H1 (cell line): ENCODE measurements at places on chromosomes 16 and 17. TPM values are rescaled to one million over a fixed set of nuclear protein-coding genes. Genes with fewer than 3 reads are reported as not detected.

HS3ST3B1 gene
- 14.0 and 14.4 TPM in 2 replicates for total RNA-seq

DNA sequence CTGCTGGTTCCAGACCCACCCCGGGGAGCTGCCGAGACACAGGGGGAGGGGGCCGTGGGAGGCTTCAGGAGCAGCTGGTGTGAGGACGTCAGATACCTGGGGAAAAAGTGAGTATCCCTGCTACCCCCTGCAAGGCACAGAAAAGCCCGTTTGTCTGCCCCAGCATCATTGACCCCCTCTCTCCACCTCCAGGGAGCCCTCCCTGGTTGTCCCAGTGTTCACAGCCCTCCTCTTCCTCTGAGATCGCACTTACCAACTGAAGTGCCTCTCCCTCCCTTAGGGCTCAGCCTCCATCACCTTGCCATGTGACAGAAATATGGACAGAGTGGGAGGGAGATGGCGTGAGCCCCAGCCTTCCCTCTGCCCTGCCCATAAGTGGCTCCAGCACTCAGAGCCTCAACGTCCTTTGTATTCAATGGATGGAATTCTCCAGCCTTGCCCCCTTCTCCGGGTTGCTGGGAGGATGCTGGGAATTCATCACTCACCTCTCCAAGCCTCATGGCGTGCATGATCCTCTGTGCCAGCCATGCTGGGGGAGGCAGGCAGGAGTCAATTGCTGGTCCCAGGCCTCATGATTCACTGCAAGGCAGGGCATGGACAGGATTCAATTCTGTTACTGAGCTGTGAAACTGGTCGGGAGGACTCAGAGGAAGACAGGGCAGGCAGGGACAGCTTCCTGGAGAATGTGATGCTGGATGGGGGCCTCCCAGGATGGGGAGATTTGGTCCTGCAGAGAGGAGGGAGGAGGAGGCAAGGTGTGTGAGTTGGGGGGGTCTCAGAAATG lies 14.6 kb downstream of the SPNS3 start:
- no peaks in the 10 kb centered on the region for H3K4me1 ChIP-seq
- H3K27ac ChIP-seq = no peak overlapping the region
- no peak overlapping the region for H3K4me3 ChIP-seq
- H3K36me3 ChIP-seq = no peaks in the 10 kb centered on the region

KLHL10 gene
- total RNA-seq = 0.19 TPM in 1 of 2 replicates, not detected in the other

CSF3 gene
- not detected in 2 replicates for total RNA-seq

- no peaks in the 10 kb centered on the region for H3K4me1 ChIP-seq
- no peaks in the 10 kb centered on the region for H3K27me3 ChIP-seq
- peak; percentile 49 for DNase-seq
- no peak overlapping the region for H3K27ac ChIP-seq
- no peak overlapping the region for H3K4me3 ChIP-seq
- no peaks in the 10 kb centered on the region for H3K36me3 ChIP-seq
Observed at GRCh38 chr16:62077998-62078397, 41.8 kb upstream of the CDH8 start.

DNA sequence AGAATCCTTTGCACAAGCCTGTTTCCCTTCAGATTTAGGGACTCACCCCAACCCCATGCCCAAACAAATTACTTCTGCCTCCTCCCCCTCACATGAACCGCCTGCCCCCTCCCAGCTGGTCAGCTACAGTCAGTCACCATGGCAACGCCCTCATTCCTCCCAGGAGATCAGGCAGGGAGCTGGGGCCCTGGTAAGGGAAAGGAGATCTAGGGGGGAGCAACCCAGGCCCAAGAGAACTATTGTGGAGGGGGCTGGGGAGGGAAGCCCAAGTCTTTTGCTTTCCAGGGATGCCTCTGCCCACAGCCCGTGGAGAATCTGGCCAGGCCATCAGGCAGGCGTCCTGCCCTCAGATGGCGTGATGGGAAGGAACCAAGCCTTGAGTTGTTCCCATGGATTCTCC lies 2.8 kb downstream of the FAM171A2 start:
- no peak for DNase-seq
- no peaks in the 10 kb centered on the region for H3K27me3 ChIP-seq
- no peak overlapping the region for H3K27ac ChIP-seq
- peak overlapping the region; percentile 36 for H3K4me3 ChIP-seq
- H3K36me3 ChIP-seq = peaks cover 6% of the 10 kb centered on the region; the same call in 1 of the 2 replicates

DNA sequence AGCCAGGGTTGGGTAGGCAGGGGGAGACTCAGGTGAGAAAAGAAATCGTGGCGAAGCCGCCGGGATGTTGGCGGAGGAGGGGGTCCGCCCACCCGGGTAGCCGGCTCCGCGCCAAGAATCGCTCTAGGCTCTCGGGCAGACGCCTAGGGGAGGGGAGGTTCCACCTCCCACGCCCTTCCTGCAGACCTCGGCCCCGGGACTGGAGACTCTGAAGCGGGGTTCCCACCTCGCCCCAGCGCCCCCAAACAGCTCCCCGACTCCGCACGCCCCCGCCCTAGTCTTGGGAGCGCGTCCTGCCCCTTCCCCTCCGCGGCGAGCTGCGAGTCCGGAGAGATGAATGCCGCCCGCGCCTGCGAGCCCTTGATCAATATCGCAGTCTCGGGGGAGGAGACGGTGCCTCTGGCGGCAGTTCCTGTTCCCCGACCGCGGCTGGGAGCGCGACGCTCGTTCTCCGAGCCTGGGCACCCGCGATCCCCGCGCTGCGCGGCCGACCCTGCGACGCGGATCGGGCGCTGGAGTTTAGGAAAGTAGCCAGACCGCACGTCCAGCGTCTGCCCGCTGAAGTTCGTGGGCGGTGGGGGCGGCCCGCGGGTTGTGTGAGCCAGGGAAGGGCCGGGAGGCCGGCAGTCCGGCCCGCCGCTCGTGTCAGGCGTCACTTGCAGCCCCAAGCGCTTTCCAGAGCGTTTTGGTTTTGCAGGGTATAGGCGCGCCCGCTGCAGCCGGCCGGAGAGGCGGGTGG lies 790 bp downstream of the CRHR1 start:
- peak overlapping the region; percentile 48 for H3K4me3 ChIP-seq
- H3K27ac ChIP-seq = no peak overlapping the region
- DNase-seq = peak; percentile 80

CYB561 gene
- total RNA-seq = 23.4 and 26.0 TPM in 2 replicates

DNA sequence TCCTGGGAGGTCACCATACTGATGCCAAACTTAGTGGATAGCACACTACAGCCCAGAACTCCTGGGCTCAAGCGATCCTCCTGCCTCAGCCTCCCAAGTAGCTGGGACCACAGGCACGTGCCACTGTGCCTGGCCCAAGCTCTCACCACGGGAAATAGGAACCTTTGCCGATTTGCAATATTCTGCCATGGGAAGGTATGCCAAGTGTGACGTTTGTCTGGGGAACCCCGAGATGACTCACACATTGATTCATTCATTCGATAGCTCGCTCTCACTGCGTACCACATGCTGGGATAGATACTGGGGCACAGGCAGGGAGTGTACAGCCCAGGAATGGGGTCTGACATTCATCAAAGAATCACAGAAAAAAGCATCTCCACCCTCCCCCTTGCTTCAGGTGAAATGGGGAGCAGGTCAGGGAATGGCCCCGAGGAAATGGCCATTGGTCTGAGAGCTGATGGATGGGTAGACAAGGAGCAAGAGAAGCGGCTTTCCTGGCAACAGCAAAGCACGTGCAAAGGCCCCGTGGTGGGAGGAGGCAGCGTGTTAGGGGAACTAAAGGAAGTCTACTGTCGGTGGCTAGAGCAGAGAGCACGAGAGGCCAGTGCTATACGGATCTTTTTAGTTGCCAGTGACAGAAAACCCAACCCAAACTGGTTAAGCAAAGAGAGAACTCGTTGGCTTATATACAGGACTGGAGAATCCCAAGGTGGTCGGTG lies 44.1 kb downstream of the DNAH17 start:
- no peak overlapping the region for H3K27ac ChIP-seq
- no peak overlapping the region for H3K4me3 ChIP-seq
- H3K36me3 ChIP-seq = no peaks in the 10 kb centered on the region
- no peak for DNase-seq
- no peaks in the 10 kb centered on the region for H3K4me1 ChIP-seq

DNA sequence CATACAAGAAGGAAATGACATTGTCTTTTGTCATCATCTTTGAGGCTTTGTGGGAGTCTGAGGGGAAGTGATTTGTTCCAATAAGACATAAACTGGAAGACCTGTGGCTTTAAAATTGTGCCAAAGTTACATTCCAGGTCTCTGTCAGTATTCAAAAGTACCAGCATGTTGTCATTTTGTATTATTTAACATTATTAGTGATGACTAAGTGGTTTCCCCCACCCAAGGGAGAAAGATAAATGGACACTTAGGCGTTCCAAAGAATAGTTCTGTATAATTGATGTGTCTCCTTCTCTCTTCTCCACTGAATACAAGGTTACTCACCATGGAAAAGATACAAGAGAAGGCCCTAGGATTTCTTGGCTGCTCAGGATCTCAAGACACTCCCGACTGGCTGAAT lies 3.8 kb downstream of the CFAP97D1 start:
- no peak overlapping the region for H3K4me3 ChIP-seq
- DNase-seq = no peak
- H3K27ac ChIP-seq = no peak overlapping the region
- no peaks in the 10 kb centered on the region for H3K27me3 ChIP-seq
- H3K4me1 ChIP-seq = no peaks in the 10 kb centered on the region

DNA sequence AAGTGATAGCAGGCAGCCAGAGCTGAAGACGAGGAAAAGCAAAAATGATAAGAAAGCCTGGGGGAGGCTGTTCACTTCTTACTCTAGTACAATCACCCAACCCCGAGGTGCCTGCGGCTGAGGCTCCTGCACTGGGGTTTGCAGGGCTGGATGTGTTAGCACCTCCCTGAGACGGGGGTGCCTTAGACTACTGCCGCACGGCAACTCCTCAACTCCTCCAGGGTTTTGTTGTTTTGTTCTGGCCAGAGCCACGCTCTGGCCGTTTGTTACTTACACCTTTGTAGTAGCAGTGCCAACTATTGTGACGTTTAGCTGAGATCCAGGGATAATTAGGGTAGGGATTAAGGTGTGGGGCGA lies 51.5 kb downstream of the LDHD start:
- H3K27ac ChIP-seq = no peak overlapping the region
- peaks cover 8% of the 10 kb centered on the region; the same call in 1 of the 2 replicates for H3K4me1 ChIP-seq
- no peaks in the 10 kb centered on the region for H3K27me3 ChIP-seq
- DNase-seq = no peak

- no peak overlapping the region for H3K27ac ChIP-seq
- H3K36me3 ChIP-seq = no peaks in the 10 kb centered on the region
Observed at GRCh38 chr16:4328046-4328781, 12.3 kb downstream of the GLIS2 start.

- peak; percentile 65 for DNase-seq
- no peak overlapping the region for H3K4me3 ChIP-seq
- no peaks in the 10 kb centered on the region for H3K36me3 ChIP-seq
- H3K27me3 ChIP-seq = no peaks in the 10 kb centered on the region
- H3K27ac ChIP-seq = no peak overlapping the region
Observed at GRCh38 chr17:48960834-48961515, 7.4 kb downstream of the GIP start.

GRCh38 chr16:54986409-54986808 lies 55.7 kb downstream of the IRX5 start:
- H3K4me1 ChIP-seq = peaks cover 9% of the 10 kb centered on the region
- DNase-seq = no peak
- H3K4me3 ChIP-seq = no peak overlapping the region
- no peaks in the 10 kb centered on the region for H3K27me3 ChIP-seq
- H3K36me3 ChIP-seq = no peaks in the 10 kb centered on the region

DNA sequence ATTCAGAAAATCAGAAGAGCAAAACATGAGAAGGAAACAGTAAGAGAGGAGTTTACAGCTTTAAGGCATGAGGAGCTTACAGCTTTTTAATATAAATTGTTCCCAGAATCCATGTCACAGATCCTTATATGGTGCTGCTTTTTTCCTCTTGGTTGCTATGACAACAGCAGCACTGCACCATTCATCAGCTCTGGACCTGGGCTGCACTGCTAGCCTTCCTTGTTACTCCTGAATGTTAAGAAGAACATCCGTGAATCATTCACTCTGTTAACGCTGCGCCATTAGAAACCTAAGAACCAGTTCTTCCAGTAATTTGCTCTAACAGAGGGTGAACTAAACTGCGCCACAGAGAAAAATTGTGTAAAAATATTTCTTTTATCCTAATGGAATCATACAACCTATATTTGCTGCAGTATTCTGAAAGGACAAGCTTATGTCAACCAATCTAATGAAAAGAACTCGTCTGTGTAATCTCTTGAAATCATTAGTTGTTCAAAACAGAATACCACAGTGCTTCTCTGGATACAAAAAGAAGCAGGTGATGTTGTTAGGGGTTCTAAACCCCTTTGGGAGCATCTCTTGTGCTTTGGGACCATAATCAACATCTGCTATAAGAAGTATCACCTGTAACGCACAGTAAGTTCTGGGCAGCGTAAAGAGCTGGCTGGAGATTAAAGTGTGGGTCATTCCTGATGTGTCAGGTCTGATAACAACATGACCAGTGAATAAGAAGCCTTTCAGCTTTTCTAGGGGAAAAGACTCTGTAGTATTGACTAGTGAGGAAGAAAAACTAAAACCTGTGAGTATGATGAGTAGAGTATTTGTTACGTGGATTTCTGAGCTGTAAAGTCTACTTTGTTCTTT lies 151.2 kb downstream of the TANC2 start:
- no peaks in the 10 kb centered on the region for H3K4me1 ChIP-seq
- no peaks in the 10 kb centered on the region for H3K27me3 ChIP-seq
- H3K36me3 ChIP-seq = no peaks in the 10 kb centered on the region
- no peak overlapping the region for H3K4me3 ChIP-seq

- peaks cover 16% of the 10 kb centered on the region for H3K27me3 ChIP-seq
- H3K4me1 ChIP-seq = peaks cover 3% of the 10 kb centered on the region
- DNase-seq = peak; percentile 98
- no peaks in the 10 kb centered on the region for H3K36me3 ChIP-seq
- peak overlapping the region; percentile 62; the same call in 1 of the 2 replicates for H3K27ac ChIP-seq
Observed at GRCh38 chr17:39153599-39154051, 2.2 kb upstream of the PLXDC1 start.

TRIM72 gene
- 1.3 and 2.1 TPM in 2 replicates for total RNA-seq

DNA sequence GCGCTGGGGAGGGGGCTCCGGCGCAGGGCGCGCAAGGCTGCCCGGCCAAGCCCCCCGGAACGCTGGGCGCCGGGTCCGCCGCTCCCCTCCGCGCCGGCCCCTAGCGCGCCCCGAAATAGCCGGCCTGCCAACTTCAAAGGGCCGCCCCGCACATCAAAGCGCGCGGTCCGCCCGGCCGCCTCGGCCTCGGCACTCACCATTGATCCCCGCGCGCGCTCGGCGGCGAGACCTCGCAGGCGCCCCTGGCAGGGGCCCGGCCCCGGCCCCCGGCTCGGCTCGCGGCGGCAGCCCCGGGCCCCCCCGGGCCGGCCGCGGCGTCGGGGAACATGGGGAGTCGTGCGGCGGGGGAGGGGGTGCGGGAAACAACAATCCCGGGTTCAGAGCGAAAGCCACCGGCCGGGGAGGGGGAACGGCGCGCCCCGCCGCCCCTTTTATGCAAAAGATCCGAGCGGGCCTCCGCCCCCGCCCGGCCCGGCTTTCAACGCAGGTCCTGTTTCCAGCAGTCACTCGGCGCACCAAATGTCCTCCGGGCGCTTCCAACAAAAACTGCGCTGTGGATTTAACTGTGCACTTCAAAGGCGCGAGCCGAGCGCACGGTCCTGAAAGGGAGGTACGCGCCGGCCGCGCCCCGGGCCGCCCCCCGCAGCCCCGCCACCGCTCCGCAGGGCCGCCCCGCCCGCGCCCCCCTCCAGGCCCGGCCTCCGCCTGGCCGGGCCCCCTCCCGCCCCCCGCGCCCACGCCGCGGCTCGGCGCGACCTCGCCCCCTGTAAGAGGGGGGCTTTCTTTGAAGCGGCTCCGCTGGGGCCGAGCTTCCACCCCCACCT lies 608 bp downstream of the AXIN2 start:
- DNase-seq = peak; percentile 78
- no peaks in the 10 kb centered on the region for H3K27me3 ChIP-seq
- H3K27ac ChIP-seq = peak overlapping the region; percentile 27; the same call in 1 of the 2 replicates
- H3K36me3 ChIP-seq = peaks cover 11% of the 10 kb centered on the region; the same call in 1 of the 2 replicates

GRCh38 chr16:5971106-5971505 lies 873.5 kb upstream of the EEF2KMT start:
- no peaks in the 10 kb centered on the region; the same call in 1 of the 2 replicates for H3K4me1 ChIP-seq
- H3K36me3 ChIP-seq = no peaks in the 10 kb centered on the region
- no peak for DNase-seq
